IPS DF 19.7 (cell line): ENCODE measurements at places on chromosomes 11 and 22.

DNA sequence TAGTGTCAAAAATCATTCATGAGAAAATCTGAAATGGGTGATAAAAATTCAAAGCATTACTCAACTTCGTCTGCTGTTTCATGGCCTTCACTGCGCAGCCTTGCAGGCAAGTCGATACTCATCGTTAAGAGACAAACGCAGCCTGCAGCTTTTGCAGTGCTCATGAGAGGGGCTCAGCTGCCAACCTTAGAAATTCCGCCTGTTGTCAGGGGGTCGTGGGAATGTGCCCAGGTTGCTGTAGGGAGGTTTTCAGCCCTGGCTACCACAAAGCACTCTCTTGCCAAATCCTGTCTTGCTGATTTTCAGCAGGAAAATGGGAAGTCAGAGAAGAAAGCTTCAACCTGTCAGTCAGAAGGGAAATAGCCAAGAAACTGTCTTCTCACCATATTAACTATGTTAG is 25.4 kb upstream of the GRAMD1B start:
- DNase-seq: no peak

DNA sequence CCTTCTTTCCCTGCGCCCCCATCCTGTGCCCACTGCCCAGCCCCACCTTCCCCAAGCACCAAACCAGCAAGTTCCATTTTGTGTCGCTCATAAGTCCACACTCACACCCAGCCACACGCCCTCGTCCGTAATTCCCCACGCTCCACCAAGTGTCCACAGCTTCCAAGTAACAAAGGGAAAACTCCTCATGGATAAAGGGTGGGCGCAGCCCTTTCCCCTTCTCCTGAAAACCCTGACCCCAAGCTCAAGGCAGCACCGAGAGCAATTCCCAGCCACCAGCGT is 458 bp downstream of the FXYD6 start:
- no peak for DNase-seq

GRCh38 chr11:64245401-64245796 is 1.3 kb downstream of the PPP1R14B start:
- no peak for DNase-seq

- DNase-seq: no peak
These were observed 10.7 kb upstream of the SYTL2 start for GRCh38 chr11:85821636-85822035.

GRCh38 chr11:111077530-111078322 is 167.8 kb upstream of the POU2AF2 start:
- no peak for DNase-seq

DNA sequence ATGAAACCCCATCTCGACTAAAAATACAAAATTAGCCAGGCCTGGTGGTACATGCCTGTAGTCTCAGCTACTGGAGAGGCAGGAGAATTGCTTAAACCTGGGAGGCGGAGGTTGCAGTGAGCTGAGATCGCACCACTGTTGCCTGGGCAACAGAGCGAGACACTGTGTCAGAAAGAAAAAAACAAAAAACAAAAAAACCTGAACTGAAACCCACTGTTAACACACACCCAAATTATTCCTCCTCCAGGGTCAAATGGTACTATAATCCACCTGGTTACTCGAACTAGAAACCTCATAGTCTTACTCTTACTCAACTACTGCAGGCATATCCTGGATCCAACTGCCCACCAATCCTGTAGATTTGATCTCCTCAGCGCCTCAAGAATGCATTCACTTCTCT is 35.5 kb downstream of the USP28 start:
- no peak for DNase-seq

GRCh38 chr11:74731301-74732094 is at the start of gene CHRDL2:
TSS of gene CHRDL2 (minus strand) at chr11:74731426. CDS start at chr11:74730888, 538 bp downstream.
- DNase-seq: no peak

DNA sequence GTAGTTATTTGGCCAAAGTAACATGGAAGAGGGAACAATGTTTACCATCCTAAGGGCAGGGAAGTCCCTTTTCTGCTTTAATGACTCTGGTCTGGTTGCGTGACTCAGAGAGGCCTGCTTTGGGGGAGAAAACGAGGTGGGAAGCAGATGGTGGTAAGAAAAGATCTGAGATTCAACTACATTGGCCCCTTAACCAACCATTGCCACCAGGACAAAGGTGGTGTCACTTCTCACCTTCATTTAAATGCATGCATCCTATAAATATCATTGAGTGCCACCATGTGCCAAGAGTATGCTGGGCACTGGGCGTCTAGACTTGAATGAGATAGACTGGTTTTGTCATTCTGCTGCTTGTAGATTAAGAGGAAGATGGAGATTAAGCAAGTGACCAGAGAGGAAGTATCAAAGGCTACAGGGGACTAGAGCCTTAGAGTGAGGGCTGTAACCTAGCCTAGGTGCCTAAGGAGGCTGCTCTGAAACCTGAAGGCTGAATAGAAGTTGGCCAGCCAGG is 3.6 kb upstream of the SORL1 start:
- DNase-seq: no peak

- DNase-seq: no peak
These were observed 102.6 kb downstream of the ALX4 start for GRCh38 chr11:44207292-44207691.

DNA sequence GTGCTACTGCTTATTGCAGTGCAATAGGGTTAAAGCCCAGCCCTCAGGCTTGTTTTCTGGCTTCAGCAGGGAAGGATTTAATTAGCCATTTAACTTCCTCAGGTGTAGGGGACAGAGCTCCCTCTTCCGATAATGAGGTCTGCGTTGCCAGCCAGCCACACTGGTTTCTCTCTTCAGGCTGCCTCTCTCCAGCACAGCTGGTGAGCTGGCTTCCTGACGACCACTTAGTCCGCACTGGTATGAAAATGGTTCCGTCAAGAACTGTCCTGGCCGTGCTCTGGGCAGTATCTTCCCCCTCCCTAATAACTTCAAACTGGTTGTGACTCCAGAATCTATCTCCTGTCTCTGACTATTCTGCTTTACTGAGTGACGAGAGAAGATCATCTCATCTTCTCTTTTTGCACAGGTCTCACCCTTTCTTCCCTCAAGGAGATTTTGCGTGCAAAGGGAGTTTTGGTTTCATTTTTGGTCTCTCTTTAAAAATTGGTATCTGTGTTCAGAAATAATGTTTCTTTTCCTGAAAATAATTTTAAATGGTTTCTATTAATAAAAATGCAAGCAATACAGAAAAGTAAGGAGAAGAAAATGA is 49.2 kb downstream of the CNTN5 start:
- DNase-seq: no peak

- DNase-seq: no peak
These were observed 5.7 kb upstream of the FLI1 start for GRCh38 chr11:128688031-128688713.

DNA sequence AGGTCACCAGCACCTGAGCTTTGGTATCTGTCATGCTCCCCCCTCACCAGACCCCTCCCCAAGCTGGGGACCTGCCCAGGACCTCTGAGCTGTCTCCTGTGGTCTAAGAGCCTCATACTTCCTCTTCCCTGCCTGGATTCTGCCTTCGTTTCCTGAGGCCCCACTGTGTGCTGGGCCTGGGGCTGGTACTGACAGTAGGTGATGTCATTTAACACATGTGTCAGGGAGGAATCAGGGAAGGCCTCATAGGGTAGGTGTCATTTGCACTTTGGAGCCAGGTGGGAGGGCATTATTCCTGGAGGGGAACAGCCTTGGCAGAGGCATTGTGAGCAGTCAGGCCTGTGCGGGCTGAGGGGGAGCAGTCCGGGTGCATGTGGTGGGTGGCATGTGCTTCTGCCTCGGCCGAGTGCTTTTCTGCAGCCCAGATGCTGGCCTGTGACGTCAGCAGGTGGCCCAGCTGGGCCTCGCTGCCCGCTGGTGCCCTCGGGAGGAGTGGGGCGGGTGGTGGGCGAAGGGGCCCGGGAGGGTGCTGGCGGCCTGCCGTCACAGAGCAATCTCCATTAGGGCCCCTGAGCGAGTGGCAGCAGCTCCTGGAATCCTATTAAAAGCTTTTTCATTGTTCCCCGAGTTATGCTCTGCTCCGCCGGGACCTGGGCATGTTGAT is 9.1 kb downstream of the FLRT1 start:
- no peak for DNase-seq

GRCh38 chr22:47586038-47586437 is 823.6 kb downstream of the TBC1D22A start:
- DNase-seq: no peak

- no peak for DNase-seq
These were observed 26.0 kb downstream of the SCGB1A1 start for GRCh38 chr11:62444835-62445234.

DNA sequence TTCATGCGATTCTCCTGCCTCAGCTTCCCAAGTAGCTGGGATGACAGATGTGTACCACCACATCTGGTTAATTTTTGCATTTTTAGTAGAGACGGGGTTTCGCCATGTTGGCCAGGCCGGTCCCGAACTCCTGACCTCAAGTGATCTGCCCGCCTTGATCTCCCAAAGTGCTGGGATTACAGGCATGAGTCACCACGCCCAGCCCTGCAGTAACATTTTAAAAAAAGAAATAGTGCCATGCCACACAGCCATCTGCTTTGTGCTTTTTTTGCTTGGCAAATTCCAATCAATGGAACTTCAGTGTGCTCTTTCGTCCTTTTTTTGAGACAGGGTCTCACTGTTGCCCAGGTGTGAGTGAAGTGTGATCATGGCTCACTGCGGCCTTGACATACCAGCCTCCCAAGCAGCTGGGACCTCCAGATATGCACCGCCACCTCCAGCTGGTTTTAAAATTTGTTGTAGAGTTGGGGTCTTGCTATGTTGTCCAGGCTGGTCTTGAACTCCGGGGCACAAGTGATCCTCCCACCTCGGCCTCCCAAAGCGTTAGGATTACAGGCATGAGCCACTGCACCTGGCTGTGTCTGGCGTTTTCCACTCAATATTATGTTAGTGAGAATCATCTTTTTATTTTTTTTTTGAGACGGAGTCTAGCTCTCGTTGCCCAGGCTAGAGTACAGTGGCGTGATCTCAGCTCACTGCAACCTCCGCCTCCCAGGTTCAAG is 1.8 kb upstream of the CHADL start:
- no peak for DNase-seq

GRCh38 chr11:64234647-64235379 is 429 bp downstream of the VEGFB start:
- no peak for DNase-seq

- no peak for DNase-seq
These were observed 6.3 kb upstream of the IL2RB start for GRCh38 chr22:37155971-37156370.

DNA sequence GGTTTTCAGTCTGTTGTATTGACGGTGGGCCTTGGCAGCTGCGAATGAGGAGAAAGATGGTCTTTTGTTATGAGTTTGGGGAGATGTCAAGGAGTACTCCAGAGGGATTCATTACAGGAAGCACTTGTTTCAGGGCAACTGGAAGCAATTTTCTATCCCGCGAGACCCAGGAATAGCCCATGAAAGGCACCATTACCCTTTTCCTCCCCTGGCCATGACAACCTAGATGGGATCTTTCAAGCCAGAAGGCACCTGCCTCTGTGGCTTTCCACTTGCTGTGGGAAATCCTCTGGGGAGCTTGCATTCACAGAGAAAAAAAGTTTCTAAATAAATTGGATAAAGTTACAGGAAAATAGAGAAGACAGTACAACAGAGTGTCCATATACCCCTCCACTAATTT is 2.7 kb downstream of the ZNF215 start:
- no peak for DNase-seq

DNA sequence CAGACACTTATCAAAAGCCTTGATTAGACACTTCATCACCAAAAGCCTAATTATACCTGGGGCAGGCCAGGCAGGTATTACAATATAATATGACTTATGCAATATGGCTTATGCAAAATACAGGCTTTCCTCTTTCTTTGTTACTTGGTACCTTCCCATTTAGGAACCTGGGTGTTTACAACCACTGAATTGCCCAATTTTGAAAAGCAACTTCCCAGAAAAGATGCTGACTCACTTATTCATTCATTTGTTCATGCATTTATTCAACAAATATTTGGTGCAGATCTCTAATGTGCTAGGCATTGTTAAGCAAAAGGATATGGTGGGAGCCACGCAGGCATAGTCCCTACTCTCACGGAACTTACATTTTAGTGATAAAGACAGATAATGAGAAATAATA is 13.6 kb upstream of the JAML start:
- DNase-seq: no peak

GRCh38 chr22:30201945-30202344 is 44.6 kb downstream of the LIF start:
- DNase-seq: no peak

- no peak for DNase-seq
These were observed 19.0 kb upstream of the MPPED2 start for GRCh38 chr11:30605036-30605605.

- DNase-seq: no peak
These were observed 24.1 kb downstream of the FZD4 start for GRCh38 chr11:86930957-86931547.

DNA sequence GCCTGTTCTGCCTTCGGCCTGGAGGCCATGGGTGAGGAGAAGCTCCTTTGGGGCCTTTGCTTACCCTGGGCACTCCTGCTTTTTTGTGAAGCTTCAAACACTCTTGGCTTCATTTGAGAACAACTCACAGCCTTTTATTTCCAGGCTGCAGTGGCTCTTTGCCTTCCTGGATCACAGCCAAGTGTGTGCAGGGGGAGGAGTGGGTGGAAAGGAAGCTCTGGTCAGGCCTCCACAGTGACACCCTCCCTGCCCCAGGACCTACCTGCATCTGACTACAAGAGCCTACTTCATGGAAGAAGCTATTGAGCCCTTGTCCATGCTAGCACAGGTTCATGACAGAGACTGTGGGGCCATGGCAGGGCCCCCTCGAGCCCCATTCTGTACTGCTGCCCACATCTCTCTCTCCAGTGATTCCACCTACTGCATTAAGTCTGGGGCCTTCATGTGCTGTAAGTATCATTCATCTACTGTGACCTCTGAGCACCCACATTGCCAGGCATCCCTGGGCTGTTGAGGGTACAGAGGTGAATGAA is 52.3 kb downstream of the GAB4 start:
- no peak for DNase-seq

DNA sequence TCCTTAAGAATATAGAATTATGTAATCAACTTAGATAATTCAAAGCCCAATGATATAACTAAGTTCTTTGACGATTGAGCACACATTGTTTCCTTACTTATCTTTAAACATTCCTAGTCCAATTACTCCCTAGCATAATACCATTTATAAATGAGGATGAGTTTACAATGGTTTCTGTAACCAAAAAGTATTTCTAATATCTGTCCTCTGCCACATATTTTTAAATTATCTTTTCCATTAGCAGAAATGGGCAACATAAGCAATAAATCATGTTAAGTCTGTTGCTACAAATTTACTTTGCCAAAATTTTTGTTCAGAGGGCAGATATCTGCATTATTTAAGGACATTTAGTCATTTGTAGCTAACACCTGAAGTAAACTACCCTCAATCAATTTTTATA is 6.7 kb downstream of the CREBZF start:
- no peak for DNase-seq
